Fibroblast of skin of abdomen (primary cell): ENCODE measurements at places on chromosomes 7 and 10.

DNA sequence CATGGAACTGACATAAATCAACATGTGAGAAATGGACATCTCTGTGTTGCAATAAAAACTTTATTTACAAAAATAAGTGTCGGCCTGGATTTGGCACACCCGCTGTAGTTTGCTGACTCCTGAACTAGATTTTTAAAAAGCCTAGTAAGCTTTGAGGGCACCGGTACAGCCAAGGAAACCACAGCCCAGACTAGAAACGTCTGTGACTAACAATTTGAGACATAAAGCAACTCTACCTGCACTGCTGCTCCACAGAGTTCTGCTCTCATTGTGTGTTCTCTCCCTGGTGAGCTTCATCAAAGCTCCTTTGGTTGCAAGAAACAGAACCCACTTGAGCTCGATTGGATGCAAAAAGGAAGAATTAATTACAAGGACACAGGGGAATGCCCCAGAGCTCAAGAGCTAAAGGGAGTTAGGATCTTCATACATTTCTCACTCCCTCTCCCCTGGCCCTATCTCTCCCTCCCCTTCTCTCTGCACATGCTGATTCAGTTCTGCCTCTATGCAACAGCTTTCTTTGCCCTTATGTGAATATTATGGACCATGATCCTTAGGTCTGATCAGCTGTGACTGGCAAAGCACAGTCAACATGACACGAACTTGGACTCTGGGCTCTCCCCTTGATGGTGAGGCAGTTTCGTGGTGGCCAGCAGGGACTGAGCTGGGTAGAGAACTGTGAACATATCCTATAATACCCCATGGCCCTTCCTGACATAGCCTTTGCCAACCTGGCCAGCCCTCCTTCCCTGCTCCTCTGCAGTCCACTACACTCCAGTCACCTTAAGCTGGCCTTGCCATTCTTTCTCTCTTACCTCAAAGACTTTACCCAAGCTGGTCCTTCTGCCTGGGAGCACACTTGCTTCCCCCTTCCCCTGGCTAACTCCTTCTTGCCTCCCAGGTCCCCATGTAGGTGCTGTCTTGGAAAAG, 77.5 kb upstream of the YAE1 start:
- DNase-seq = no peak

- DNase-seq = no peak
Observed at GRCh38 chr7:26438078-26438477, 146.4 kb downstream of the SNX10 start.

- DNase-seq = no peak
Observed at GRCh38 chr10:130771491-130771946, 540.0 kb downstream of the TCERG1L start.

- no peak for DNase-seq
Observed at GRCh38 chr10:110923856-110924493, 4.6 kb downstream of the SHOC2 start.

DNA sequence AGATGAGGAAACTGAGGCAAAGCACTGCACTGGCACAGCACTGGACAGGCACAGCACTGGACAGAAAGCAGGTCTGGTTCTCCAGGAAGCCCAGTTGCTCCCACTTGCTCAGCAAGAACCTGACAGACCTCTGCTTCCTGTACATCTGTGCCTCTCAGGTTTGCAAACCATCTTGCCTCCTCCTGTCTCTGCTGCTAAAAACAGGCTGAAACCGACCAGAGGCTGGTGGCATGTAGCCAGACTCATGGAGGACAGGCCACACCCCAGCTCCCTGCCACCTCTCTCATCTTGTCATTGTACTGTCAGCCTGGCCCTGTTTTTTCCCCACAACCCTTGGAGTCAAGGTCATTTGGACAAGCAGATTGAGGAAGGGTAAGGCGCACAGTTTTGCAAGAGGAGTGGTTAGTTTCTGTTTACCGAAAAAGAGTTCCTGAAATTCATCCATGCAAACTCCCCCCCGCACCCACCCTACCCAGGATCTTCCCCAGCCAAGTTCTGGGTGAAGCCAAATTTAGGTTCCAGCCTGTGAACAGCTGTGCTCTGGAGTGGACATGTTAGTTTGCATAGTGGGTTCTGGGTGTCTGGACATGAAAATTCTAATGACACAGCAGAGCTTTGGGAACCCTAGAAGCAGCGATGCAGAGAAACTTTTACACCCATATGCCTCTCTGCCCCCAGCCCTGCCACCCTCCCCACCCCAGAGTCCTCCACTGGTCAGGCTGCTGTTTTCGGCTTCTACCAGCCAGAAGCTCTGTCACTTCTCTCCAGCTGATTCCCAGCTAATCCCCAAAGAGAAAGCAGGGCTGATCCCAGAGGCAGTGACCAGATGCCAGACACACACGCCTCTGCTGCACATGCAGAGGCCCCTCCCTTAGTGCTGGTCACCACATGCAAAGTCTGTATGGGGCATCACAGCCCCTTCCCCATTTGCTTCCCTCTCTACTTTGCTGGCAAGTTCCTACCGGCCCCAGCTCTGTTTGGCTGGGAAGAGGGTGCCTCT, 8.5 kb upstream of the C10orf105 start:
- DNase-seq = no peak

GRCh38 chr7:127949769-127950222, 81.4 kb downstream of the LRRC4 start:
- DNase-seq = peak; percentile 18

- no peak for DNase-seq
Observed at GRCh38 chr7:101273206-101273605, 28.3 kb upstream of the FIS1 start.

GRCh38 chr10:95246582-95247051, 44.2 kb downstream of the PDLIM1 start:
- peak; percentile 77 for DNase-seq

GRCh38 chr10:53135213-53135896, 362.8 kb upstream of the MBL2 start:
- DNase-seq = no peak

GRCh38 chr10:131838966-131839742, 61.7 kb upstream of the PPP2R2D start:
- no peak for DNase-seq

DNA sequence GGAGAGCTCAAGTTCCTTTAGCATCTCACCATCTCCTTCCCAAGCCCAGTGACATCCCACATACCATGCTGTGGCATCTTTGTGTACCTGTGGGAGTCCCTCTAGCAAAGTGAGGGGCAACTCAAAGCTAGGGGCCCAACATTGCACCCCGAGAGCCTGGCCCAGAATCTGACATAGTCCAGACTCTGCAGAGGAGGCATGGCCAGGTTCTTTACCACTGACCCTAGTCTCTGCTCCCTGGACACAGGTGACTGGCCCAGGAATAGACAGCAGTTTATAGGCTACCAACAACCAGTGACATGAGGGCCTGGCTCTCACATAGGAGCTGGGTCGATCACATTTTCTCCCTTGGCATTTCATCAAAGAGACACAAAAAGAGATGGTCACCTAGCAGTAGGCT, 444.0 kb upstream of the ZMIZ1 start:
- DNase-seq = no peak

GRCh38 chr7:87155788-87156187, 3.5 kb downstream of the DMTF1 start:
- no peak for DNase-seq

- no peak for DNase-seq
Observed at GRCh38 chr10:83283151-83283550, 856.2 kb upstream of the GHITM start.

DNA sequence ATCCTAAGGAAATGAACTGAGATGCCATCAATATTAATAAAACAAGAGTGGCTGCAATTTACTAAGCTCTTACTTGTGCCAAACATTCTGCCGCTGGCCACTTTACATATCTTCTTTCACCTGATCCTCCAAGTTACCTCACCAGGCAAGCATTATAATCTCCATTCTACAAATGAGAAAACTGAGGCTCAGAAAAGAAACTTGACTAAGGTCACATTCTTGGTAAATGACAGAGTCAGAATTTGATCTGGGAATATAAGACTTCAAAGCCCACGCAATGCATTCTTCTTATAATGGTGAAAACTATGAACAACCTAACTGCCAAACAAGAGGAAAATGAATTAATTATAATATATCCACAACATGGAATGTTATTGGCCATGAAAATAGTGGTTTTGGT, 46.1 kb upstream of the SMNDC1 start:
- DNase-seq = no peak

DNA sequence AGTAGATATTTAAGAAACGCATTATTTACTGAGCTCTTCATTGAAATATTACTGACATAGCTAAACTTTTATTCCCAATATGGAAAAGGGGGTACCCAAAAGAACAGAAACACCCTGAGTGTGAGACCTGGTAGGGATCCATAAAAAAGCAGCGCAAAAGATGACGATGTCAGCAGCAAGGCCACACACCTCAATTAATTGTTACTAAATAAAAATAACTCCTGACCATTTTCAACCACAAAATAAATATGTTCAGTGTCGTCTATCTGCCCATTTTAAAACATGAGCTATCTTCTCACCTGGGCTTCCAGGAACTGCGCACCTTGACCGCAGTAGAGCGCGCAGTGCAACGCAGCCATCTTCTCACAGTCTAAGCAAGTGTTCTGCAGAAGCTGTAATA, 61.2 kb downstream of the GSAP start:
- no peak for DNase-seq

GRCh38 chr10:24153537-24153936, 55.4 kb upstream of the KIAA1217 start:
- DNase-seq = peak; percentile 89

GRCh38 chr10:90675621-90676020, 182.2 kb downstream of the HTR7 start:
- DNase-seq = peak; percentile 31
